PC-3 (cell line): ENCODE measurements at places on chromosomes 6 and 20.

- peak; percentile 89 for DNase-seq
Observed at GRCh38 chr6:142802124-142802523, 142.9 kb downstream of the HIVEP2 start.

DNA sequence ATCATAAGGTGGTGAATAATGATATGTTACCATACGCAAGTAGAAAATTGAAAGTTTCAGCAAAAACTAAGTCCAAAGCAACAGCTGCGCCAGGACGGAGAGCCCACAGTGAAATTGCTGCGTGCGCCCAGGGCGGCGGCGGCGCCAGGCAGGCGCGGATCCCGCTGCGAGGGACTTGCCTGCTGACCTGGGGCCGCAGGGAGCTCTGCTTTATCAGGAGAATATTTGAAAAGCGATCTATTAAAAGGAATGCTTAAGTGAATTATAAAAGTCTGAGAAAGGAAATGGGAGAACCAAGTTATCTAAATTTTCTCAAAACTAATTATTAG, 85.4 kb downstream of the THBS2 start:
- DNase-seq, result no peak

DNA sequence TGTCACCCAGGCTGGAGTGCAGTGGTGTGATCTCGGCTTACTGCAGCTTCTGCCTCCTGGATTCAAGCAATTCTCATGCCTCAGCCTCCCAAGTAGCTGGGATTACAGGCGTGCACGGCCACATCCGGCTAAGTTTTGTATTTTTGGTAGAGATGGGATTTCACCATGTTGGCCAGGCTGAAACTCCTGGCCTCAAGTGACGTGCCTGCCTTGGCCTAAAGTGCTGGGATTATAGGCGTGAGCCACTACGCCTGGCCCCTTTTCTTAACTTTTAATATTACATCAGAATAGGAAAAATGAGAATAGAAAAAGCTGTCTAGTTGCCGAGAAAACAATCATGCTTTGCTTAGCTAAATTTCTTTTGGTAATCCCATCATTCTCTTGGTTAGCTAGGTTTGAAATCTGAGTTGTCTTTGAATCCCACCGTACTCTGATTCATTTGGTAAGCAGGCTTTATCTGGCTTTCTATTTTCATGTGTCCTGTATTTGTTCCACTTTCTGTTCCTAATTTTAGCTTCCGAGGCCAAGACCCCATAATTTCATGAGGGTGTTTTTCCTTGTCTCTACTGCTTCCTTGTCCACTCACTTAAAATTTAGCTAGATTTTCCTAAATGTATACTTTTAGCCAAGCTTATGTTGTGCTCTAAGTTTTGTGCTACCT, 83.5 kb downstream of the NCOA3 start:
- DNase-seq, result no peak

DNA sequence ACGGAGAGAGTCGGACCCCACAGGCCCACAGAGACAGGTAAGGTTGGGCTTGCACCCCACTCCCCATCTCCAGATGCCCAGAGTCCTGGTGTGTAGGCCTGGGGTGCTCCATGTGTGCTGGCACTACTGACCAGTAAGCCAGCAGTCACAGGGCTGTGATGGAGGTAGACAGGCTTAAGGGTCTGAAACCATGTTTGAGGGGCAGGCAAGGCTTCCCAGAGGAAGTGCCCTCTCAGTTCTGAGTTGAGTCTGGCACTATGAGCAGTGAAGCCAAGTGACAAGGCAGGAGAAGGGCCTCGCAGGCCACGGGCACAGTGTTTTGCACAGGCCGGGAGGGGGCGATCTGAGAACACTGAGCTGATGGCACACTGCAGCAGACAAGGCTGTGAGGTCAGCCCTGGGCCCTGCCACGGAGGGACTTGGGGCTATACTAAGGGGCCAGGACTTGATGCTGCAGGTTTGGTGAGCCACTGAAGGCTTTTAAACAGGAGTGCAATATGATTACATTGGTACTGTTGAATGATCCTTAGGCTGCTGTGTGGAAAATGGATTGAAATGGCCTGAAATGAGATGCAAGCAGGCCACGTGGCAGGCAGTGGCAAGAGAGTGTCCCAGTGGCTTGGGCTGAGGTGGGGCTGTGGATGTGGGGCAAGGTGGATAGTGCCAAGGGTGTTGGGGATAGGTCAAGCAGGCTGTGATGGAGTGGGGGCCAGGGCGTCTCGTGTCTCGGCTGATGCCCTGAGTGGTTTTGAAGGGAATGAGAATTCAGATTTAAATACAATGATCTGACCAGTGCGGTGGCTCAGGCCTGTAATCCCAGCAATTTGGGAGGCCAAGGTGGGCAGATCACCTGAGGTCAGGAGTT, 20.3 kb downstream of the TTBK1 start:
- DNase-seq, result peak; percentile 77

GRCh38 chr6:34489207-34489805, 23.4 kb downstream of the PACSIN1 start:
- no peak for DNase-seq
